Articular chondrocyte of knee joint (primary cell): ENCODE measurements at places on chromosomes 1 and 21. TPM values are rescaled to one million over a fixed set of nuclear protein-coding genes. Genes with fewer than 3 reads are reported as not detected.

KRTAP13-2 gene
- not detected in 2 replicates for total RNA-seq

ITLN1 gene
- not detected in 2 replicates for total RNA-seq

SLC9C2 gene
- total RNA-seq: under 0.01 TPM in 1 of 2 replicates, not detected in the other

OR2L13 gene
- not detected in 2 replicates for total RNA-seq

SRGAP2C gene
- 18.0 and 32.5 TPM in 2 replicates for total RNA-seq

LMX1A gene
- not detected in 2 replicates for total RNA-seq
